ENCODE measurements at places on chromosomes 7 and 10.

- DNase-seq, result peak; percentile 71
These were observed 905 bp downstream of the C1GALT1 start for GRCh38 chr7:7183061-7183837.

GRCh38 chr7:139523199-139523941, at the start of gene CLEC2L:
TSS of gene CLEC2L (plus strand) at chr7:139523685. CDS start at chr7:139523928, 243 bp downstream.
- DNase-seq, result no peak

- no peak for DNase-seq
These were observed 30.2 kb downstream of the NOM1 start for GRCh38 chr7:156979711-156980110.

- DNase-seq, result no peak
These were observed 8.7 kb upstream of the IL6 start for GRCh38 chr7:22718200-22718711.

DNA sequence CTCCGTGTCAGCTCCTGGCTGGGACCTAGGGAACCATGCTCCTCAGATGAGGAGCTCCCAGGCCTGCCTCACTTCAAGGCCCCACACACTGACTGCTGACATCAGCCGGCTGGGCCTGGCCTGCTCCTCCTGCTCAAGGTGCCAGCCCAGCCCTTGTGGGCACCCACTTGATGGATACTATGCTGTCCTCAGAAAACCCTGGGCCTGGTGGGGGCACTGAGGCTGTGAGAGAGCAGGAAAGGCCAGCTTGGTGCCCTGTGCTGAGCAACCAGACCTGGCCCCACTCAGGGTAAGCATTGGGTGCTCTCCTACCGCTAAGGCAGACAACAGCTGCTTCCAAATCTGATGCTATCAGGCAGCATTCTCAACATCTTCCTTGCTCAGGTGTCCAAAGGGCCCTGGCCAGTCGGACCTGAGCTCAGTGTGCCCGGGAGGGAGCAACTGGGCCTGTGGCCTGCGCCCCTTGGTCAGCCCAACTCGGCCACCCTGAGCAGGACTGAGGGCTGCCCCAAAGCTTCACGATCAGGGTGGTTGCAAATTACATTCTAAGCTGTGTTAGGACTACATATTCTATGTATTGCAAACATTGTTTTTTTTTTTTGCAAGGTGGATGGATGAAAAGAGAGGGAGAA, 21.9 kb upstream of the ANTXRL start:
- DNase-seq, result no peak

DNA sequence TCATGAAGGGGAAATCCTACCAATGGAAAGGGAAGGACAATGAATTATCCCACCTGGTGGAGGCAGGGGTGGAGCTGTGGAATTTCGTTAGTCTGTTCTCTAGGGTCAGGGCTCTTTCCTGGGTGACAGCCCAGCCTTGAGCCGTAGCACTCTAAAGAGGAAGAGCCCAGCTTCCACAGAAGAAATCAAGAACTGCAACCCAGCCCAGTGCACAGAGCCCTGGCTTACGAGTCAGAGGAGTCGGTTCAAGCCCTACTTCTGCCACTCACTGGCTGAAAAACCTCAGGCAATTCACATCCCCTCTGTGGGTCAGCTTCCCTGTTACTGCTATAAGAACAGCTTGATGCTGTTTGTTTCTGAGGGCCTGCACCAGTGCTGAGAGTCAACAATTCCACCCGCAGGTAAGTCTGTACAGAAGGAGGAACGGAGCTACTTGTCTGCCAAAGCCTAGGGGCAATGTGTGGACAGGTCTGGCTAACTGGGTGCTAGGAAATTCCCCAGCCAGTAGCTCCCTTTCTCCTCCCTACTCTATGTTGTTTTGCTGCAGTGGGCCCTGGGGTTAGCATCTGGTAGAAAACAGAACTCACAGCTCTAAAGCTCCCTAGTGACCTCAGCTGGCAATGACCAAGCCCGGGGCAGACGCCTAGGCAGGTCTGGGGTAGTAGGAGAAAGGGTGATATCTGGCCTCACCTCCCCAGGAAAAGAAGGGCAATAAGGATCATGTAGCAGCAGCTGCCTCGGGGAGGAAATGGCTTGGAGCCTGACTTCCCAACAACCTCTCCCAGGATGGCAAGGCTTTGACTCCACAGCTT, 3.3 kb downstream of the AVPI1 start:
- no peak for DNase-seq

DNA sequence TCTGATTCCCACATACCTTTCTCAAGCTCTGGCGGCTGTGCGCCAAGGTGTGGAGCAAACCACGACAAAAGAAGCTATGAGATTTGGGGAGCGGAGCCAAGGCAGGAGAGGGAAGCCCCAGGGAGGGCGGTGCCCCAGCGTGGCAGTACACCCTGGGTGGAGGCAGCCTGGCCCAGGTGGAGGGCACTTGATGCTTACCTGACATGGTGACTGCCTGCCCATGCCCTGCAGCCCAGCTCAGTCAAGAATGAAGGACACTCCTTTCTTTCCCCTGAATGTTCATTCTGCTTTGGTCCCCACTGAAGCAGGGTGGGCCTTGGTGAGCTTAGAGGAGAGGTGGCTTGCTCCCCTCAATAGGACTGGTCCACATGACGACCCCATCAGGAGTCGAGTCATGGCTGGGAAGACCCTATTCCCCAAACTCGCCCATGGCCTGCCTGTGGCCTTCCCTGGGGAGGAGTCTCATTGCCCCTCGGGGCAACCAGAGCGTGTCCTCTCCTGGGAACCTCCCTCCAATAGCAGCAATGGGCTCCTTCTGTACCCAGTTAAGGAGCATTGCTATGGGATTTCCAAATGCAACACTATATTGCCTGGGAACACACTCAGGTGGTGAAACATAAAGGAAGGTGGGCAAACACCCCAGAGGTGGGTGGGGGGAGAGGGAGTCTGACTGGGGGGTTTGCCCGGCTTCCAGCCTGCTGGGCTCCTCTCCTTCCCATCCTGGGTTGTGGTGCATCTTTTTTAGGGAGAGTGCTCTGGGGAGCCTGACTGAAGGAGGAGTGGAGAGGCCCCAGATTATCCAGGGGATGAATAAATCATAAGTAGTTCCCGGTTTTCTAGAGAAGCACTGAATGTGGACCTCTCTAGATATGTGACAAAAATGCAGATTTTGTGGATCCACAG, 22.7 kb downstream of the RAMP3 start:
- DNase-seq, result no peak

DNA sequence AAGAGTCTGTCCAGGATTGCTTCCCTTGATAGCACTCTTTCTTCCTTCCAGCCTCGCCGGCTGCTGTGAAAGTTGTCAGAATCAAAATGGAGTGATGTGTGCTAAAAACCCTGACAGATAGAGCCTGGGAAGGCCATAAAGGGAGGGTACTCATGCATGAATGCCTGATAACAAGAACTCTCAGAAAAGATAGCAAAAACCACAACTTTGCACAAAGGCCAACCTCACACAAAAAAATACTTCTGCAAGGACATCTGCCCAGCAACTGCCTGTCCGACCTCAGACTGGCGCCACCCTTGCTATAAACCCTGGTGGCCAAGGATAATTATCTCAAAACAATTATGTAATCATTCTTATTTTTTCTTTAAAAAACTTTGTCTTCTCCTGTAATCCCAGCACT, 133.2 kb upstream of the SVIL start:
- DNase-seq, result no peak

GRCh38 chr7:94525923-94526322, 16.3 kb downstream of the CASD1 start:
- DNase-seq, result no peak

GRCh38 chr10:10164848-10165247, 852.8 kb upstream of the CELF2 start:
- DNase-seq, result no peak

GRCh38 chr7:21076054-21076453, 289.4 kb upstream of the SP8 start:
- peak; percentile 73 for DNase-seq

GRCh38 chr7:142935941-142936565, 2.5 kb upstream of the TRPV5 start:
- no peak for DNase-seq

DNA sequence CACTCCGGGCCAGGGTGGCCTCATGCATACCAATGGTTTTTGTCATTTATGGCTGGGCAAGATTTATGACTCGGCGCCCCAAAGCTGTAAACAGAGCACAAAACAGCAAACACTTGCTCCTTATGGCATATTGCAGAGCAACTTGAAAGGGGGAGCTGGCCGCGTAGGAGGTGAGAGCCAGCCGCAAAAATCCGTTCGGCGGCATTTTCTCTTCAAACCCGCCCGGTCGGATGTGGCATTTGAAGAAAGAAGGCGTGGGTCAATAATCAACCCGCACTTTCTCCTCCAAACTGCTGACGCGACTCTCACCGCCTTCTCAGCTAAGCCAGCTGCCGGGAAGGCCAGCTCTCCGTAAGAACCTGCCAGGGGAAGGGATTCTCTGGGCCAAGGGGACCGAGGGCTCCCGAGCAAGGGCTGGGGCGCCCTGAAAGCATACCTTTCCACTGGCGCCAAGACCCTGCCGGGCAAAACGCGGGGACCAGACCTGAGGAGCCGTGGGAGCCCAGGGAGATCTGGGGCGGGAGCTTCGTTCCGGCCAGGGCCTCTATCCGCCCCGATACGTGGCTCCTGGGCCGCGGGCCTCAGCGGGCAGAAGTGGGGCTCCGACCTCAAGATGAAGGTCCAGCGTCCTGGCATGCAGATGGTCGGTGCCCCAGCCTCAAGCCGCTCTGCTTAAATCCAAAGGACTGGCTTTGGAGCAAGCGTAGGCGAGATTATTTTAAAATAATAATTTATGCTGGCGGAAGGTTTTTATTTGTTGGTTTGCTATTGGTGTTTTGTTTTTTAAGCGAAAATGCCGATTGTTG, 12.9 kb upstream of the HOXA2 start:
- peak; percentile 96 for DNase-seq

DNA sequence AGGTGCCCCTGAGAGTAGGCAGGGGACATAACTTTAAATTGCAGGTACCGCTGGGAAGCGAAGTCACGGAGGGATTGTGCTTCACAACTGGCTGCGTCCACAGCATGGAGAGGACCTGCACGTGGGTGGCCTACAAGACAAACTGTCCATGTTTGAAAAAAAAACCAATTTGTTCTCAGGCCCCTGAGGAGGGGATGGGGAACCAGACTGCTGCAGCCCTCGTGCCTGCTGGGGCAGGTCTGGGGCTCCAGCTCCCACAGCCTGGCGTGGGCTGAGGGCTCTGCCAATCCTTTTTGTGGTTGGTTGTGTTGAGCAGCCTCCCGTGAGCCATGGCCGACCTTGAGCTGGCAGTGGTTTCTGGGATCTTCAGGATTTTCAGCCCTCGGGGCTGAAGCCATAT, 9.7 kb downstream of the SFRP5 start:
- no peak for DNase-seq

- no peak for DNase-seq
These were observed 32.7 kb downstream of the LGI1 start for GRCh38 chr10:93790439-93790838.

GRCh38 chr7:4268040-4268965, 413.8 kb upstream of the FOXK1 start:
- peak; percentile 22 for DNase-seq

DNA sequence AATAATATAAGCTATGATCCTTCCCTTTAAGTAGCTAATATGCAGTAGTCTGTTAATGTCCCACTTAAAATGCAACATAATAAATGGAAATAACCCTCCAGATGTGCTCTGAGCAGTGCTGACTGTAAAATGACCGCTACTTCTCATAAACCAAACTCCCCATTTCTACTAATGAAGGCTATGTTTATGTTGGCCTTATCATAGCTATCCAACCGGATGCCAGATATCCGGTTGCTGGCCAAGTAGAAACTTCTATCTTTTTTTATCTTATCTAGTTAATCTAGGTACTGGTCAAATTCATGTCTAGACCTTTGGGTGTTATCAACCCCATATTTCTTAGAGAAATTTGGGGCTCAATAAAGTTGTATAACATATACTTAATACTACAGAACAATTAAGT, 56.6 kb downstream of the CHRM2 start:
- no peak for DNase-seq

GRCh38 chr10:13859979-13860654, 273.4 kb downstream of the PRPF18 start:
- DNase-seq, result no peak

DNA sequence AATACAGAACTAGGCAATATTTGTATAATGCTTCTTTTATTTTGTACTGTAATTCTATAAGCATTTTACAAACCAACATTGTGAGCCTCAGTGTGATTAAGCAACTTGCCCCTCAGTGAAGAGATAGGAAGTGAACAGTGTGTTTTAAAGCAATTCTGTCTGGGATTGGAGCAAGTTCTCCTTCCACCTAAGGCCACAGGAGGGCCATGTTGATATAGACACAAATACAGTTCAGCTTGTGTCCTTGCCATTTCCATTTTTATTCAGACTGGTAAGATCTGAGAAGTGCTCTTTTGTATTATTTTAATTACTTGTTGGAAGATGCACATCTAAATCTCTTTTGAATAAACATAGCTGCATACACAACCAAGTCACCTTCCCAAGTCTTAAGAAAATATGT, 416.3 kb upstream of the COBL start:
- DNase-seq, result peak; percentile 21

- no peak for DNase-seq
These were observed 18.7 kb downstream of the MGAM2 start for GRCh38 chr7:142130267-142130666.

GRCh38 chr10:4778761-4779160, 47.2 kb upstream of the AKR1E2 start:
- no peak for DNase-seq

DNA sequence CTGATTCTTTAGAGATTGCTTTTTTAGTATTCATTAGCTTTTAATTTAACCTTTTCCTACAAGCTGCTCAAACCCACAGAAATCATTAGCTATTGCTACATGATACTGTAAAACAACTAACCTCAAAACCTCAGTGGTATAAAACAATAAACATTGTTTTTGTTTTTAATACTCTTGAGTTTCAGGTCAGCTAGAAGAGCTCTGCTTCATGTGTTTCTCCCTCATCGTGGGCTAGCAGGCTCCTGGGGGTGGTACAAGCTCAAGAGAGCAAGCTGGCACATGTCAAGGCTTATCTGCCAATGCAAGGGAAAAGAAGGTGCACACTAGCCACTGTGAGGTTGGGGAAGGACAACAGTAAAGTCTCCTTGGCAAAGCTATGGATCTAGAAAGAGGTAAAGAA, 232.9 kb upstream of the PHF14 start:
- no peak for DNase-seq

DNA sequence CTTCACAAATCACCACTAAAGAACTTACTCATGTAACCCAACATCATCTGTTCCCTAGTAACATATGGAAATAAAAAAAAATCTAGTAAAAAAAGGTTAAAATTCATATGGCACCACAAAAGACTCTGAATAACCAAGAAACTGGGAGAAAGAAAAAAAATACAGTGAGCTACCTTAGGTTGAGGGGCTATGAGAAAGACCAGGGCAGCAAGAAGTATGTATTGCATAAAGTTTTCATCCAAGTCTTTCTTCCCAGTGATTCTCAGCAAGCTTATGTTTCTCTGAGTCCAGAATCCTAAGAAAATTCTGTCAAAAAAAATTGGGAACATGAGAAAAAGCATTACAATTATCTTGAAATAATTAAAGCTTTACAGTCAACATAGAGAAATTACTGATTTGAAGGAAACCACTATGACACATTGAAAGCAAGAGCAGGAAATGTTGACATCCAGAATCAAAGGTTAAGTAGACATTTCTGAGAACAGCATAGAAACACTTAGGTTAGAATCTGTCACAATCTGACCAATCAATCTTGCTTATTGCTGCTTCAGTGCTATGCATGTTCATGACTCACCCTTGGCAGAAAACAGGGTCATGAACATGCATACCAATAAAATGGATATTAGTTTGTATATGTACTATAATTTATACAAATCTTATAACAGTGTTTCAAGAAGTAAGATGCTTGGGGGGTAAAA, 494.0 kb upstream of the POT1 start:
- no peak for DNase-seq

GRCh38 chr10:62492012-62492869, 118.1 kb downstream of the ZNF365 start:
- peak; percentile 55 for DNase-seq

GRCh38 chr7:139568813-139569490, 45.5 kb downstream of the CLEC2L start:
- DNase-seq, result no peak
